ENCODE measurements at places on chromosomes 3 and 15.

GRCh38 chr3:126962756-126963155, 20.2 kb upstream of the PLXNA1 start:
- DNase-seq = no peak

GRCh38 chr3:129622226-129622874, 15.9 kb upstream of the PLXND1 start:
- DNase-seq = no peak

DNA sequence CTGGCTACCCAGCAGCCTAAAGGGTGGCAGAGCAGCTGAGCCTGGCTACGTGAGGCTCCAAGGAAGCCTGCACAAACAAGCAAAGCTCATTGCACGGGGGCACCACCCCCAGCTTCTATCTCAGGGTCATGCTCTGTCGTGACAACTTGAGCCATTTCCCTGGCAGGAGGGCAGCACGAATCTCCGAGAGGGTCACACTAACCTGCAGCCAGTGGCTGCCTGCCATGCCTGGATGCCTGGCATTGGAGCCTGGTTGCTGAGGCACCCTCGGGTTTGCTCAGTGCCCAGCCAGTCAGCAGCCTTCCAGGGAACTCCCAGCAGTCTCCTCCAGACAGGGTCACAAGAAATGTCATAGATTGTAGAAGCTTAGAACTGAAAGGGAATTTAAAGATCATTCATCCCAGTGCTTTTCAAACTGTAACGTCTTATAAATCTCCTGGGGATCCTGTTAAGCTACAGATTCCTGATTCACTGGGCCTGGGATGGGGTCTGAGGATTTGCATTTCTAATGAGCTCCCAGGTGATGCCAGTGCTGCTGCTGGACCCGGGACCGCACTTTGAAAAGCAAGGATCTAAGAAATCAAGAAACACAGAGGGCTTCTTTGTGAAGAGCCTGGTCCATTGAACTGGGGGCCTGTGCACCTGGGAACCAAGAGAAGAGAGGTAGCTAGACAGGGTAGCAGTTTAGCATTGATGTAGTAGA, 48.4 kb downstream of the TMEM266 start:
- DNase-seq = no peak

DNA sequence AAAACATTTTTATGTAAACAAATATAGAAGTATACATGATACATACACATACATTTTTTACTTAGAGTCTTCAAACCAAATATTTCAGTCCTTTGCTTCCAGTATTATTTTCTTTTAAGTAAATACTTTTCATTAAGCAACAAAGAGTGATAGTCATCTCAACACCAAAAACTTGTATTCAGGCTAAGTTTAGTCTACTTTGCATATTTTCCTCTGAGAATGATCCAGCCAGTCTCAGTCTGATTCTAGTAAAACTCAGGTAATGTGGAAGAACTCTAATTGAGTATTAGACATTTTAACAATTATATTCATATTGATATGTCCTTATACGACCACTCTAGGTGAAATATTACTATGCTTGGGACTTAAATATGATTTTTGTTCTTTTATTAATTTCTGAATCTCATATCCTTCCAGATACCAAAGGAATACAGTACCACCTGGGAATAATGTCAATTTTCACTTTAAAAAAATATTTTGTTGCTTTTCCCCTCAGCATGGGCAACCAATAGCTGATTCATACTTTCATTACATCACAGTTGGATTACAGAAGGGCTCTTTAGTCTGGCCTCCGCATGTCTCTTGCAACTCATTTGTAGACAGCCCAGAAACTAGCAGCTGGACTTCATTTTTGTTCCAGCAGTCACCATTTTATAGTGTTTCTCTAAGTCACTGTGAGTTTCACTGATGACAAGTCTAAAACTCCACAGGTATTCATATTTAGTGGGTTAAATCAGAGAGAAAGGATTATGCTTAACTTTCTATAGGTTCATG, 390.4 kb downstream of the ZBTB20 start:
- no peak for DNase-seq

DNA sequence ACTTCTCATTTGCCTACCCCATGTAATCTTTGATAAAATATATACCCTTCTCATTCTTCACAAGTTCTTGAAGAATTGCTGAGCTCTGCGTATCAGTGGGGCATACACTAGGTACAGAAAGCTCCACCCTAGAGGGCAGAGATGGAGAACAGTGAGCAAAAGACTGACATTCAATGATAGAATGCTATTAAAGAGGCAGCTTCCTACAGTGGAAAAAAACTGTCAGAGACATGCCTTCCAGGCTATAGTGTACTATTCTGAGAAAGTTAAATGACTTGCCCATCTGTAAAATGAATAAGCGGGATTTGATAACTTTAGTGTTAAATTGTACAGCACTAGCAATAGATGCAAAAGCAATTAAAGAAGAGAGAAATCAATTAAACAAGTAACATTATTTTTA, 172.8 kb downstream of the SUCNR1 start:
- DNase-seq = no peak

DNA sequence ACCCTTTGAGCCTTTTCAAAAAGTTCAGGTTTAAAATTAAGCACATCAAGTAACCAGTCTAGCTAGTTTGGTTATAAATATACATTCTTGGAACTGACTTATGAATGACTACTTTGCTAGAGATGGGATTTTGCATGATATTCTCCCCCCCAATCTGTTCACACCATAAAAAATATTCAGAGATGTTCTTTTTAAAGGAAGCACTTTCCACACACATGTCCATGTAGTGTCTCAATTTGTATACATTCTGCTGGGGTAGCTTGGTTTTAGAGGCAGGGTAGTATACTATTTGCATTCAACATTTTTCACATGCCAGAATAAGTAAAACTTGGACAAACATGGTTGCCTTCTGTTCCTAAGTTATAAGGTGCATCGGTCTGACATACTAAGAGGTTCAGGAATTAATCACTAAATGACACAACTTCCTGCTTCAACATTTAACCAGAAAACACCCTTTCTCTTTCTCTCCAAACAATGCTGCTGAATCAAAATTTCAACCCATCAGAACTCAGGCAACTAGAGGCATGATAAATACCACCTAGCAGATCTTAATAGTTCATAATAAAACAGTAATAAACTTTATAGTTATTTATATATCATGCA, 57.0 kb downstream of the SUMF1 start:
- DNase-seq = no peak

DNA sequence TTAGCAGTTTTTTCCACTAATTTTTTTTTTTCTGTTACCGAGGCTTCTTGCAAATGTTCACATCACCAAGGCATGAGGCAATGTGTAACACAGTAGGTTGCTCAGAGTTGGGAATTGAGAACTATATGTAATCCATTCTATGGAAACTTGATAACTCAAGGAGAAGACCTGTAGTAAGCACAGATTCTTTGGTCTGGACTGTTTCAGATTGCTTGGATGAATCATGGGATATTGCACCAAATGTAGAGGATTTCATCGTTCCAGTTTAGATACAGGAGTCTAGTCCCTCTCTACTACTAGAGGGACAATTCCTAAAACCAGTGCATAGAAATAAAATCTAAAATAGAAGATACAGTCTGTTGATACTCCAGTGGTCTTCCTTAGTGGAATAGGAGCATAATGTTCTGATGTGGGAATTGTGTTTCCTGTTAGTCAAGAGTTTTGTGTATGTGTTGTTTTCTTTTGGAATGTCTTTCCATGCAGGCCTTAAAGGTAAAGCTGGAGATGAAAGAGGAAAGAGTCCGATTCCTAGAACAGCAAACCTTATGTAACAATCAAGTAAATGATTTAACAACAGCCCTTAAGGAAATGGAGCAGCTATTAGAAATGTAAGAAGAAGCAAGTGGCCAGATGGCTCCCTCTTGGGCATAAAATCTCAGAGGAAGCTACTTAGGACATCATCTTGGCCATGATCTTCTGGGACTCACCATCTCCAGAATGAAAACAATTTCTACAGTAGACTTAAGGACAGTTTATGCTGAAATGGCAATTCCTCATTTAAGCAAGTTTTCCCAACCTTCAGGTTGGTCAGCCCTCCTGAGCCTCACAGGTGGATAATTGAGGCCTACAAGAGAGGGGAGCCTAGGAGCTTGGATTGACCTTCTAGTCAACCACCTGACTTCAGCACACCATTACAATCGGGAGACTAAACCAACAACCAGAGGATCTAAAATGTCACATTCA, 10.7 kb downstream of the KNSTRN start:
- DNase-seq = no peak

- DNase-seq = no peak
These were observed 91.9 kb downstream of the CHDH start for GRCh38 chr3:53754325-53754724.

DNA sequence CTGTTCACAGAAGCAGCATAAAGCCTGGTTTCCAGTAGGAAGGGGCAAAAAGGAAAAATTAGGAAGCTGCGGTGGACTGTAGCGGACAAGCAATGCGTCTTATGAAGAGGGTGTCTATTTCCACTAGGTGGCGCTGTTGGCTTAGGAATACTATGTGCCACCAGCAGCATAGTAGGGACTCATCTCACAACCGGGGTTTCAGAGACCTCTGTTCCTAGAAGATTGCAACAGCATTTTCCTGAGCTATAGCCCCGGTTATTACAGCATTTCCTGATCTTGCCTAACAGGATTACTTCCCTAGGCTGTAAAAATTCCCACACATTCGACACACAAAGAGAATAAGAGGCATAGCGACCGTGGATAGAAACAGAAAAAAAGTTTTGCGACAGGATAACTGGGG, 683.0 kb downstream of the TBL1XR1 start:
- no peak for DNase-seq

Measured in activated T-helper 9 cell treated with anti-CD3 and anti-CD28 coated beads, Interleukin-2, amount 50 U/mL, for 16 hours (primary cell).